ENCODE measurements at places on chromosomes 12 and 14. TPM values are rescaled to one million over a fixed set of nuclear protein-coding genes. Genes with fewer than 3 reads are reported as not detected.
A peak's percentile ranks its signal among the peaks of the same experiment; 100 is the strongest.

- H3K27me3 ChIP-seq: no peaks in the 10 kb centered on the region
- peak overlapping the region; percentile 97 for H3K4me3 ChIP-seq
- DNase-seq: no peak
- peaks cover 25% of the 10 kb centered on the region for H3K4me1 ChIP-seq
- H3K36me3 ChIP-seq: no peaks in the 10 kb centered on the region
Observed at GRCh38 chr12:46382408-46382963, 9.9 kb upstream of the SLC38A2 start.

- no peak overlapping the region for H3K27ac ChIP-seq
- no peak overlapping the region for H3K4me3 ChIP-seq
- H3K4me1 ChIP-seq: peaks cover 4% of the 10 kb centered on the region
- peaks cover 86% of the 10 kb centered on the region for H3K27me3 ChIP-seq
Observed at GRCh38 chr14:104342435-104343293, 204.3 kb downstream of the KIF26A start.

- peaks cover 12% of the 10 kb centered on the region for H3K27me3 ChIP-seq
- peaks cover 23% of the 10 kb centered on the region for H3K4me1 ChIP-seq
- no peaks in the 10 kb centered on the region for H3K36me3 ChIP-seq
- no peak overlapping the region for H3K27ac ChIP-seq
Observed at GRCh38 chr14:101950516-101951215, 13.7 kb upstream of the DYNC1H1 start.

DNA sequence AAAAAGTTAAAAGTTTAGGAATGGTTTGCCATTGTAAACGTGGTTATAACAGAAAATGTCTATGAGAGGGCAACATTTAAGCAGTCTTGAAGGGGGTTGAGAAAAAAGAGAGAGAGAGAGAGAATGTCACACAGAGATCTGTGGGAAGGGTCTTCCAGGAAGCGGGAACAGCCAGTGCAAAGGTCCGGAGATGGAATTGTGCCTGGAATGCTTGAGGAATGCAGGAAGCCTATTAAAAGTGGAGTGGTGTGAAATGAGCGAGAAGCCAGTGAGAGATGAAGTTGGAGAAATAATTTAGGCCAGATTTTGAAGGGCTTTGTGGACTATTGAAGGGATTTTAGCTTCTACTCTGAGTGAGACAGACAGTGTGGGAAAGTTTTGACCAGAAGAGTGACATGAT is 406.8 kb upstream of the TBX3 start:
- H3K27ac ChIP-seq: no peak overlapping the region
- H3K4me3 ChIP-seq: no peak overlapping the region
- no peaks in the 10 kb centered on the region for H3K27me3 ChIP-seq
- no peaks in the 10 kb centered on the region for H3K36me3 ChIP-seq

The B4GALNT3 gene
- 0.29 TPM for polyA plus RNA-seq

The SLC8A3 gene
- polyA plus RNA-seq: not detected

Measured in naive B cell (primary cell).